ENCODE measurements at places on chromosomes 11 and 22.

DNA sequence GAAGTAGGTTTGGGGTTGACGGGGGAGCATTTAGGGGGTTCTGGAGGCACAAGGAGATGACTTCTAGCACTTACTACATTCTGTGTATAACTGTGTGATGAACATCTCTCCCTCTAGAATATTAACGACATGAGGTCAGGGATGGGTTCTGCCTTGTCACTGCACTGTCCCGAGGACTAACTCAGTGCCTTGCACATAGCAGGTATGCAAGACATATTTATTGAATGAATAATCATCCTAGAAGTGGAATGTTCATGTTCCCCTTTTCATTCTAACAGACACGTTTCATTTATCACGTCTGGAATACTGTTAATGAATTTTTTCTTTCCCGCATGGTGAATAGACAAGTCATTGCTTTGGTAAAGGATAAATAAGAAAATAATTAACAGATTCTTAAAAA is 12.6 kb downstream of the SYT13 start:
- no peak for DNase-seq

GRCh38 chr11:17760102-17761029 is 25.8 kb downstream of the KCNC1 start:
- no peak for DNase-seq

GRCh38 chr11:71298761-71299181 is 46.4 kb upstream of the SHANK2 start:
- no peak for DNase-seq

GRCh38 chr11:57361926-57362325 is 19.0 kb downstream of the PRG3 start:
- DNase-seq, result no peak

- DNase-seq, result no peak
These were observed 97.4 kb downstream of the NTM start for GRCh38 chr11:131467645-131468394.

DNA sequence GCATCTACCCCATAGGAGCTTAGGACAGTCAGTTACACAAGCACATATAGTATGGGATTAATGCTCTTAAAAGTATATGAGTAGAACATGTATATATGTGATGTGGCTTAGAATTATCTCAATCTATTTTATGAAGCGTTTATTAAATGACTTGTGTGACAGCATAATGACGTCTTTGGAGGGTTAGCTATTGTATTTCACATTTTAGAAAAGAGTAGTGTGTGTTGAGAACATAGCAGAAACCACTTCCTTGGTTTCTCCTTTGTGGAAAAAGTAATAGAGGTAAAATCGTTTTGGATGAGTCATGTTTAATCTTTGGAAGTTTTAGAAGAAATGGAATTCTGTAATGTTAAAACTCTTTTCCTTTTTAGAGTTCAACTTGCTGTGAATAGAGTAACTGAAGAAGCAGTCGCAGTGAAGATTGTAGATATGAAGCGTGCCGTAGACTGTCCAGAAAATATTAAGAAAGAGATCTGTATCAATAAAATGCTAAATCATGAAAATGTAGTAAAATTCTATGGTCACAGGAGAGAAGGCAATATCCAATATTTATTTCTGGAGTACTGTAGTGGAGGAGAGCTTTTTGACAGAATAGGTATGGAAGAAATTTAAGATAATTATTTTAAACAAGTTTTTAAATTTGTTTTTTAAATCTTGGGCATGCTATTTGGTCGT is 2.4 kb downstream of the CHEK1 start:
- no peak for DNase-seq

DNA sequence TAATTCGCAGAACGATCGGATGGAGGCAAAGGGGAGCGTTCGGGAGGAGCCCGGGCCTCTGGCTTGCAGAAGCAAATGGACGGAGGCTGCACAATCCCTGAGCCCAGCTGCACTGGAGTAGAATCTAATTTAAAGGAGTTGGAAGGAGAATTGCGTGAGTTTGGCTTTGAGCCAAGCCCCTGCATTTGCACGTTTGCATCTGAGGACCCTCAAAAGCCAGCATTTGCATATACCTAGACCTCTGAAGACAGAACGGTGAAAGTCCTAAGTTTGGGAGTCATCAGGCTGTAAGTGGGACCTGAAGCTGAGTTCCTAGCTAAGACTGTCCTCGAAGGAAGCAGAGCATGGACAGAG is 15.6 kb downstream of the TP53AIP1 start:
- no peak for DNase-seq

- no peak for DNase-seq
These were observed 150.0 kb upstream of the BLID start for GRCh38 chr11:122265981-122266380.

GRCh38 chr22:17537155-17537554 is 26.1 kb upstream of the SLC25A18 start:
- DNase-seq, result no peak

GRCh38 chr11:95242091-95242844 is 11.3 kb upstream of the SESN3 start:
- DNase-seq, result no peak

DNA sequence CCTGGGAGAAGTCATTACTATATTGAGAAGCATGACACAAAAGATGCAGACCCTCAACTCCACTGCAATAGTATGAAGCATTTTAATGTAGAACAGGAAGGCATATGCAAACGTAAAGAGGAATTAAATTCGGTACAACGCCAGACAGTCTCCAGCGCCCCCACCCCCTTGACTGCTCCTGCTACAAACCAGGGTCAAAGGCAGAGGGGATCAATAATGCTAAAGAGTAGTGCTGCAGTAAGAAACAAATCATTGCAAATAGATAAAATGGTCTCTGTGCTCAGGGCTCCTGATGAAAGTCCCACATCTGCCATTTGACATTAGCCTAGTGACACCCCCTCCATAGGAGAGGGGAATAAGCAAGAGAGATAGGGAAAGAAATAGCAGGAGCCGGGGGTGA is 164.9 kb upstream of the BLID start:
- no peak for DNase-seq

- DNase-seq, result no peak
These were observed 3.7 kb downstream of the ASPHD2 start for GRCh38 chr22:26432619-26433311.

DNA sequence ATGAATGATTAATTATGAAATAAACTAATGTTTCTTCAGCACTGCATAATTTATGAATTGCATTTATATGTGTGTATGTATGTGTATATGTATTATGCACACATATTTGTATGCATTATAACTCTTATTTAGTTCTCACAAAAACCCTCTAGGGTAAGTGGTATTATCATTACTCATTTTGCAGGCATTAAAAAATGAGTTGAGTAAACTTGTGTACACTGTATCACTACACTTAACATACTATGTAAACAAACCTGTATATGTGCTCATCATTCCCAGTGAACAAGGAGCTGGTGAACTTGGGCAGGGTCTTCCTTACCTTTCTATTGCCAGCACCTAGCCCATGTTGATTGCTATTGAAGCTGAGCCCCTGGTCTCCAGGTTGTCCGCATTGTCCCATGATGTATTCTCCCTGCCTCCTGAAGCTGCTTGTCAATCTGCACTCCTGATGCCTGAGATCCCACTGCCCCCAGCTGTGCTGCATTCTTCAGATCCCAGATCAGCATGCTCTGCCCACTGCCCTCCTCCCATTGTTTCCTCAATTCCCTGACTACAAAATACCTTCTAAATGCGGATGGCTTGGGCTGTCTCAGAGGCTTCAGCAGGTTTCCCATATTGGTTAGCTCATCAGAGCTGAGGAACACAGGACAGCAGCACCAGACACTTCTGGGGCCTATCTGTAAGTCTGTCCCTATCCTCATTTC is 267.9 kb upstream of the SESN3 start:
- DNase-seq, result no peak

DNA sequence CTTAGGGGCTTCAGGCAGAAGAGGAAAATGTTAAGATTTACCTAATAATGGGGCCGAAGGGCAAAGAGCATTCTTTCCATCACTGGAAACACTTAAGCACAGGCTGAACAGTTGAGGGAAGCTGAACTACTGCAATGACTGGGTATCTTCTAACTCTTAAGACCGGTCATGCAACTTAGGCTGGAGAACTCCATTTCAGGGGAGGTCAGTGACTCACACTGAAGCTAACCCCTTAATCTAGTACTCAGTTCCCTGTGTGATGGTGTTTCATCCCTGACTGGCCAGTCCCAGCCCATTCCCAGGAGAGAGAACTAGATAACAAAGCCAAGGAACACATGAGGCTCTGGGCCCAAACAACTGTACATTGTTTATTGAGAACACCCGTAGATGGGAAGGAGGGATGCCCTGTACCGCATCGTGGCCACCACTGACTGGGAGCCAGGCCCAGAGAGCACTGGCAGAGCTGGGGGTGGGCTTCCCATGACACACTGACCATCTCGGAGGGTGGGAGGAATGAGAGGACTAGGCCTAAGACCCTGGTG is 10.5 kb downstream of the RPL27A start:
- DNase-seq, result no peak

DNA sequence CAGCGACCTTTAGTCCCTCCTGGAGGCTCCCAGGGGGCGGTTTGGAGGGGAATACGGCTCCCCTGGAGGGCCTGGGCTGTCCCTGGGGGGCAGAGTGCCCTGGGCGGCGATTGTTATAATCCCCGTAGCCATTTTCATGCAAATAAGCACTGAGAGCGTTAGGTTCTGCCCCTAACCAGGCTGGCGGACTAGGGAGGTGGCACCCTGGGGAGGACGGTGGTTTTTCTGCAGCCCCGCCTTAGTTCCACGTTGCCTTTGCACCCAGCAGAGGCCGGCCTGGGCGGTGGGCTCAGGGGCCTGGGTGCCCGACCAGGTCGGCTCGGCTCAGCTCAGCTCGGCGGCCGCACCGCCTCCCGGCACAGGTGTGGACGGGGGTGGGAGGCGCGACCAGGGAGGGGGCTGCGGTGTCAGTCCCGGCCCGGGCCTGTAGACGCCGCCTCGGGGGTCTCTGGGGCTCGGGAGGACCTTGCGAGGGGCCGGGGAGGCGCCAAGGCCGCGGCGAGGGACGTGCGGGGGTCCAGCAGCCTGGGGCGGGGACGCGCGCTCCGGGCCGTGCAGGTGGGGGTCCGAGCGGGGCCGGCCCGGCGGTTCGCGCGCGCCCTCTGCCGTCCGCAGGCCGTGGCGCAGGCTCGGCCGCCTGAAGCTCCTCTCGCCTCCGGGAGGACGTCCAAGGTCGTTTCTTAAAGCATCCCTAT is 2.3 kb upstream of the DUSP8 start:
- no peak for DNase-seq

DNA sequence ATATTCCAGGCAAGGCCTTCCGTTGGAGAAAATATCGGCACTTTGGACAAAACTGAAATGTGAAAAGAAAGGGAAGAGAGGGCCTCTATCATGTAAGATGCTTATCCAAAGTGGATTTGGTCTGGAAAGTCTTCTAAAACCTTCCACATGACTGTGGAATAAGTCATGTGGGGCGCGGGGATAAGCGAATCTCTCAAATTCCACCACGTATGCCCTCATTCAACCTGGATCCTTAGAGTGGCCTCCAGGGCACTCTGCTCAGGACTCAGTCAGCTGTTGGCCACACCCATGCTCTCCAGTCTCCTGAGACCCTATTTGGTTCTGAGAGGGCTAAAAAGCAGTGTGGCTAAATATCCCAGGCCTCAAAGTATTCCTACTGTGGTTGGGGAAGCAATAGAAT is 2.0 kb upstream of the TIMP3 start:
- DNase-seq, result no peak

DNA sequence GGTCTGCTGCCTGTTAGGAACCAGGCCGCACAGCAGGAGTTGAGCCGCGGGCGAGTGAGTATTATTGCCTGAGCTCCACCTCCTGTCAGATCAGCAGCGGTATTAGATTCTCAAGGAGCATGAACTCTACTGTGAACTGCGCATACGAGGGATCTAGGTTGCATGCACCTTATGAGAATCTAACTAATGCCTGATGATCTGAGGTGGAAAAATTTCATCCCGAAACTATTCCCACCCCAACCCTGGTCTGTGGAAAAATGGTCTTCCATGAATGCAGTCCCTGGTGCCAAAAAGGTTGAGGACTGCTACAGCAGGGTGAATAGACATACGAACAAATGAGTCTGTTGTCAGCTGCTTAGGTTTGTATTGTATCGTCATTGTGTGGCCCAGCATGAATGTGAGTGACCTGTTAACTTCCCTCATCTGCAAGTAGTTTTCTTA is 29.8 kb downstream of the RNF141 start:
- DNase-seq, result no peak

GRCh38 chr11:76152741-76153570 is 53.3 kb downstream of the WNT11 start:
- no peak for DNase-seq

GRCh38 chr11:72078477-72078876 is 1.9 kb downstream of the NUMA1 start:
- DNase-seq, result no peak

- no peak for DNase-seq
These were observed 673.3 kb downstream of the NTM start for GRCh38 chr11:132043714-132044113.

GRCh38 chr11:61417670-61418069 is 12.1 kb downstream of the CPSF7 start:
- DNase-seq, result no peak

DNA sequence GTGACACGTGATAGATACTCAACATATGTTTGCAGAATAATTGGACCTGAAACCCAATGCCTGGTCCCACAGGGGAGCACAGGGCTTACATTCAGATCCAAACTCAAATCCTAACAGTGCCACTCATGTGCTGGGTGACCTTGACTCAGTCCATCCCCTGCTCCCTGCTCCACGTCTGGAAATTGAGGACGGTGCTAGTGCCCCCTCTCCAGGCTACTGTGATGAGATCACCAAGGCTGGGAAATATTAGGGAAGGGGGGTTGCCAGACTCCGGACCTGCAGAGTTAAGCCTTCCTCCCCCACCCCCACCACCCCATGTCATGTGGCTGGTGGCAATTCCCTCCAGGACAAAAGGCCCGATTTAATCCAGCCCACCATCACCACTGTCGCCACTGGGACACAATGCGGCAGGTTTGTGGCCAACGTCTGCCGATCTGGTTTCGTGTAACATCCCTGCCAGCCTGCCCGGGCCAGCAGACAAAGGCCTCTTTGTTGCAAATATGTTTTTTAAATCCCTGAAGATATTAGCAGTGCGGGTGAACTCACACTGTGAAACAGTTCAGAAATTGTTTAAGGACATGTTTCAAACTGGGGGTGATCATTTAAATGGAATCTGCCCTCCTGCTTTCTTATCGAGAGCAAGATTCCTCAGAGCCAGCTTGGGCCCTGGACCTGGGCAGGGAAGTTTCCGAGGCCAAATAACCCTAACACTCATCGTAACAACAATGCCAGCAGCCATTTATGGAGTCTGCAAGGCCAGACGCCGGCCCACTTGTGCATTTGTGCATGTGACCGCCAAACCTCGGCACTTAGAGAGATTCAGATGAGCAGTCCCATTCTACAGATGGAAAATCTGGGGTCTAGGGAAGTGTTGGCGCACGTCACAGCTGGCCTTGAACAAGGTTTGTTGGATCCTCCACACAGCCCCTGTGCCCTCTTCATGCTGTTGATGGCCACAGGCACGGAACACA is 19.6 kb upstream of the MN1 start:
- no peak for DNase-seq

- DNase-seq, result no peak
These were observed 6.3 kb downstream of the UPB1 start for GRCh38 chr22:24501301-24502005.

- no peak for DNase-seq
These were observed 38.0 kb upstream of the DAGLA start for GRCh38 chr11:61642162-61642561.

GRCh38 chr22:49883294-49883640 is 29.6 kb downstream of the ZBED4 start:
- no peak for DNase-seq

- no peak for DNase-seq
These were observed 75.2 kb downstream of the TEAD1 start for GRCh38 chr11:12749442-12749841.
